Stimulated activated CD4-positive, alpha-beta T cell treated with anti-CD3 and anti-CD28 coated beads, Interleukin-15, amount 100 ng/mL, for 1 hour (primary cell): ENCODE measurements at places on chromosomes 2 and 18.

DNA sequence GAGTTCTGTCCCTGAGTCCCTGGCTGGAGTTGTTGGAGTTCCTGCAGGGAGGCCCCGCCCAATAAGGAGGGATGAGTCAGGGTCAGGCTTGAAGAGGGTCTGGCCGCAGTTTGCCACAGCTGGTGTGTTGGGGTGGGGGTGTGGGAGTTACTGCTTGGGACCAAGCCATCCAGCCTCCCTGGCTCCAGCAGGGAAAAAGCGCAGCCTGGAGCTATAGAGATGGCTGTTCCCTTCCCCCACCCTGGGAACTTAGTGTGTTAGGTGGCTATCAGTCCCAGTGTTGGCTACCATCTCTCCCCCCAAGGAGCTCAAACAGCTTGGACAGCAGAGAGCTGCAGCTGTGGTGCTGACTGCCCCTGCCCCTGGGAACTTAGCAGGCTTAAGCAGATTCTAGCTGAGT lies 13.2 kb upstream of the TANK start:
- no peak for DNase-seq

DNA sequence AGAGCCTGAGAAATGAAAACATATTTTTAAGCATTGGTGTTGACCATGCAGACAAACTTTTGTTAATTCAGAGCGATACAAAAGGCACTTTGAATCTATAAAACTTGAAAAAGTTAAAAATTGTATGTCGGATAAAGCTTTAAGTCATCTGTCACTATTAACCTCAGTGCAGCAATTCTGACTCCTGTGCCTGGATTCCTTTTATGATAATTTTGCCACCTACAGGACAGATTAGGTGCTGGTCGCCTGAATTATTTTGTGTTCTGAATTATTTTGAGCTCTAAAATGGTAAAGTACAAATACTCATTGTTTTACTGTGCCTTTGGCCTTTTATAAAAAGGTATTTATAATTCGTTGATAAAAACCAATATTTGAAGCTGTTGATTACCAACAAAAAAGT lies 19.4 kb upstream of the RNF138 start:
- no peak for DNase-seq

DNA sequence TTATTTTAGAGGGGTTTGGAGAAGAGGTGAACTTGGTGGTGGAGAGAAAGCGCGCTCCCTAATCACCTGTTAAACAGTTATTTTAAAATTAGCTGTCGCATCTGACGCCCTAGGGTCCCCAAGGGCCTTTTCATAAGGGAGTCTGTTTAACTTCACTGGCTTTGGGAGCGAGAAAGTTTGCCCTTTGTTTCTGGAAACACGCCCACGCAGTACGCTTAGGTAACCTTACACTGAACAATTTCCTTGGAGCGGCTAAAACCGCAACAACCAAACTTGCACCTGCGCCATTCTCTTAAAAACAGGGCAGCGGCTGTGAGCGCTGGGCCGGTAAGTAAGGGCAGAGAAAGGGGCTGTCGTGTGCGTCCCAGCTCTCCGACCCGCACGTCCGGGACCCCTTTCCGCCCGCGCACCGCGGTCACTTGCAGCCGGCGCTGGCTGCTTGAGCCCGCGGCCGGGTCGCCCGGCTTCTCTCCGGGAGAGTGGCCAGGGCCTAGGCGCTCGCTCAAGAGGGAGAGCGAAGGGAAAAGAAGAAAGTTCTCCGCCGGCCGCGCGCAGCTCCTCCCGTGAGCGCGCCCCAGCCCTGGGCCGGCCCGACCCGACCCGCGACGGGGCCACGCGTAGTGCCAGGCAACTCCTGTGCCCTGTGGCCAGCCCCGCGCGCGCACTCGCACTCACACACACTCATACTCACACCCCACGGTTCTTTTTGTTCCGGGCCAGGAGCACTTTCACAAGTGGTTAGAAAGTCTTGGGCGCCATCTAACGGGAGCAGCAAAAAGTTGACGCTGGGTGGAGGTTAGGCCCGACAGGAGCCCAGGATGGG lies 19.2 kb downstream of the POU3F3 start:
- no peak for DNase-seq

DNA sequence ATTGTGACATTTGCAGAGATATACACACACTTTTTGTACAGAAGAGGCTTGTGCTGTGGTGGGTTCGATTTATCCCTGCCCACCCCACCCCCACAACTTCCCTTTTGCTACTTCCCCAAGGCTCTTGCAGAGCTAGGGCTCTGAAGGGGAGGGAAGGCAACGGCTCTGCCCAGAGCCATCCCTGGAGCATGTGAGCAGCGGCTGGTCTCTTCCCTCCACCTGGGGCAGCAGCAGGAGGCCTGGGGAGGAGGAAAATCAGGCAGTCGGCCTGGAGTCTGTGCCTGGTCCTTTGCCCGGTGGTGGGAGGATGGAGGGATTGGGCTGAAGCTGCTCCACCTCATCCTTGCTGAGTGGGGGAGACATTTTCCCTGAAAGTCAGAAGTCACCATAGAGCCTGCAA lies 40.0 kb downstream of the STEAP3 start:
- DNase-seq = no peak

- no peak for DNase-seq
Measured at GRCh38 chr2:138121666-138122661, 157.7 kb downstream of the HNMT start.

GRCh38 chr18:23243178-23243577 lies 107.9 kb downstream of the CABLES1 start:
- DNase-seq = no peak

DNA sequence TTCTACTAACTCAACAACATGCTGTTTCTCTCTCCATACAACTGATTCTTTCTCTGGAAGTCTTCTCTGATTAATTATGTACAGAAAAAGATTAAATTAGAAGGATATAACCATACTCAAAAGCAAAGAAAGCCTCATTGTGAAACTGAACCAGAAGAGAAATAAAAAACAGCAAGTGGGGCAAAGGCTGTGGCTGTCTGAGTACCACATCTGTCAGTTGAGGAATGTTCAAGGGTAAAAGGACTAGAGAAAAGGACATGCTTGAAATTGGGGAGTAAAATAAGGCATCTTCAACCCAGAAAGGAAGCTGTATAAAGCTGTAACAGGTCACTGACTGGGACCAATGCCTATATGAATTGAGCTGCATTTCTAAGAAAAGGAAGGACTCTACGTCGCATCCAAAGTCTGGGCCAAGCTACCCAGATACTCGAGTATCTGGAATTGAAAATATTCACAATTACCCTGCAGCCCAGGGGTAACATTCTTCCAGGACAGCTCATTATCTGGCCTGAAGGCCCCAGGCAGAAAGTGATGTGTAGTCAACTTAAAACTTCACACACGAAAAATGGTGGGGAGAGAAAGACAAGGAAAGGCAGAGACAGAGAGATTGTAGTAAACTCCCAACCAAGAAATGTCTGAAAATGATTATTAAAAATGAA lies 356.0 kb upstream of the GALNT5 start:
- no peak for DNase-seq

DNA sequence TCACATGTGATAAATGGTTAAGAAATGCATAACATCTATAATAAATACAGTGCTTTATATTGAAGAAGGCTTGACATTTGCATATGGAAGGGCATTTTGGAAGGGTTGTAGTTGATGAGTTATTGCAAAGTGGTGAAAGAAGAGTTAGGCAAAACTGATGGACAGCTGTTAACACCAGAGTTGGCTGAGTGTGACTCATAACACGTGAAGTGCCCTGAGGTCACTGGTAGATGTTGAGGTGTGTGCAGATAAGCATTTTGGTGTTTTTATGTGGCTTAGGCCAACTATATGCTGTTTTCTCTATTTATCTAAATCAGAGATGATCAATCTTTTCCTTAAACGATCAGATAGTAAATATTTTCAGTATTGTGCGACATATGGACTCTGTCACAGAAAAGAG lies 154.3 kb upstream of the KCNH7 start:
- no peak for DNase-seq

- no peak for DNase-seq
Measured at GRCh38 chr18:4172196-4173100, 282.7 kb downstream of the DLGAP1 start.

DNA sequence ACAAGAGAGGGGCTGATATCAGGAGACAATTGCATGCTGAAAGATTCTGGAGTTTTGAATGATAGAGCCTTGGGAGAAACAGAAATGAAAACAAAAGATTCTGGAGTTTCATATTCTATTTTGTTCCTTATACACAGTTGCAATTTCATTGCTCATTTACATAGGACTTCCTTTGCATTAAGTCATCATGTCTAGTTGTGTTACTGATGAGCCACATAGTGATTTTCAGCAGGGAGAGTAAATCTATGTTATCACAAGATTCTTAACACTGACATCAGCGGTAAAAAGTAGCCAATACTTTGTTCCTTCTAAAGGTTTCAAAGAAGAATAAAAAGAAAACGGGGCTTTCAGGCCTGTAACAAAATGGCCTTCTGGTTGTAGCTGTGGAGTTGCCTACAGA lies 7.1 kb downstream of the ADAM17 start:
- DNase-seq = no peak

GRCh38 chr2:203237346-203238238 lies 1.2 kb upstream of the CYP20A1 start:
- no peak for DNase-seq

DNA sequence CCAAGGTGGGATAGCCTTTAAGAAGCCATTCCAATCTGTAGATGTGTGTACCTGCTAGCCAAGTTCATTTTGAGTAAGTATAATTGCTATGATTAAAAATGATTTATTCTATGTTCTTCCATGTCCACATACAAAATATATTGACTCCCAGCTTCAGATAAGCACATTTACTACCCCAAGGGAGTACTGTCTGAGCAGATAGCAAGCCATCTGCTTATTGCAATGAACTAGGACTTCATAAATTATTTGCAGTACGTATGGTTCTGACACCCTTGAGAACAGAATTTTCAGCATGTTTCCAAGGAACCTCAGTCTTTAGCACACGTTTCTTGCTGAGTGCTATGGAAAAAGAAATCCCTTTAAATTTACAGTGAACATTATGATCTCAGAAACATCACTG lies 28.2 kb downstream of the ABCG5 start:
- DNase-seq = no peak

- DNase-seq = no peak
Measured at GRCh38 chr2:14340703-14341102, 291.8 kb upstream of the LRATD1 start.

DNA sequence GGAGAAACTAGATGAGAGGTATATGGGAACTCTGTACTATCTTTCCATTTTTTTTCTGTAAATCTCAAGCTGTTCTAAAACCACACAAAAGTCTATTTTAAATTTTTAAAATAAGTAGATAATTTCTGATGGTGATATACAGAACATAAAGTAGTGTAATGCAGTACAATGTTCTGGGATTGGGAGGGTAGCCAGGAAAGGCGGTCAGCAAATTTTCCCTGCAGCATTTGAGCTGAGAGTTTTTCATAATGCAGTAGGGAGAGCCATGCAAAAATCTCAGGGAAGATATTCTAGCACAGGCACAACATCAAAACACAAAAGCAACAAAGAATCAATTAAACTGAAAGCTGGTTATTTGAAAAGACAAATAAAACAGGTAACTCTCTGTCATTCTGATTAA lies 141.5 kb downstream of the NCKAP5 start:
- DNase-seq = no peak

DNA sequence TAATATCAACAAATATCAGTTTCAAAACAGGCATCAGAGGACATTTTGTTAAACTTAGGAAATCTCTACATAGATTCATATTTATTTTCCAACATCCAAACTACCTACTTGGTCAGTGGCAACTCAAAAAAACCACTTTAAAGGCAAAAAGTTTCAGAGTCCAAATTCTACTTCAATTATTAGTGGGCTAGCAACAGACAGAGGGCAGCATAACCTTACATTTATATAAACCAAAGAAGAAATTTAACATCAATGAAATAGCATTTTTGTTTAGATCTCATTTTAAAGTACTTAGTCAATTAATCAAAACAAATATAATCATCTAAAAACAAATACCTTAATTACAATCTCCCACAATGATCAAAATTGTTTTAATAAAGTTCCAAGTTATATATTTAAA lies 33.3 kb downstream of the RTTN start:
- DNase-seq = no peak

DNA sequence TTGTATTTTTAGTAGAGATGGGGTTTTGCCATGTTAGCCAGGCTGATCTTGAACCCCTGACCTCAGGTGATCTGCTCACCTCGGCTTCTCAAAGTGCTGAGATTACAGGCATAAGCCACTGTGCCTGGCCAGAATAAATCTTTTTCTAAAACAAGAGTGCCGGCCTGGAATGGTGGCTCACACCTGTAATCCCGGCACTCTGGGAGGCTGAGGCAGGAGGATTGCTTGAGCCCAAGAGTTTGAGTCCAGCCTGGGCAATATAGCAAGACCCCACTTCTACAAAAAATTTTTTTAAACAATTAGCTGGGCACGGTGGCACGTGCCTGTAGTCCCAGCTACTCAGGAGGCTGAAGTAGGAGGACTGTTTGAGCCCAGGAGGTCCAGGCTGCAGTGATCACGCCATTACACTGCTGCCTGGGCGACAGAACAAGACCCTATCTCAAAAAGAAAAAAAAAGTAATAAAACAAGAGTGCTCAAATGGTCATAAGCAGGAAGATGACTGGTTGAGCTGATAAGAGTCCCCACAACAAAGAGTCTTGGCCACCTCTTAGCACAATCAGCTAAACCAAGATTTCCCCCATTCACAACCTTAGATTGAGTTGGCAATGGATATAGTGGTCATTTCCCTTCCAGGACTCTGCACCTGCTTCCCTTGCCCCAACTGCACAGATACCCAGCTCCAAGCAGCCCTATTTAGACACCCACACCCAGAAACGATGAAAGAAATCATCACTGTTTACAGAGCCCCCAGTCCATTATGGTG lies 5.8 kb upstream of the UCN start:
- no peak for DNase-seq

GRCh38 chr18:76725445-76725844 lies 96.9 kb upstream of the ZNF236 start:
- no peak for DNase-seq

- DNase-seq = no peak
Measured at GRCh38 chr2:92073815-92074548, 2797.2 kb upstream of the TEKT4 start.

DNA sequence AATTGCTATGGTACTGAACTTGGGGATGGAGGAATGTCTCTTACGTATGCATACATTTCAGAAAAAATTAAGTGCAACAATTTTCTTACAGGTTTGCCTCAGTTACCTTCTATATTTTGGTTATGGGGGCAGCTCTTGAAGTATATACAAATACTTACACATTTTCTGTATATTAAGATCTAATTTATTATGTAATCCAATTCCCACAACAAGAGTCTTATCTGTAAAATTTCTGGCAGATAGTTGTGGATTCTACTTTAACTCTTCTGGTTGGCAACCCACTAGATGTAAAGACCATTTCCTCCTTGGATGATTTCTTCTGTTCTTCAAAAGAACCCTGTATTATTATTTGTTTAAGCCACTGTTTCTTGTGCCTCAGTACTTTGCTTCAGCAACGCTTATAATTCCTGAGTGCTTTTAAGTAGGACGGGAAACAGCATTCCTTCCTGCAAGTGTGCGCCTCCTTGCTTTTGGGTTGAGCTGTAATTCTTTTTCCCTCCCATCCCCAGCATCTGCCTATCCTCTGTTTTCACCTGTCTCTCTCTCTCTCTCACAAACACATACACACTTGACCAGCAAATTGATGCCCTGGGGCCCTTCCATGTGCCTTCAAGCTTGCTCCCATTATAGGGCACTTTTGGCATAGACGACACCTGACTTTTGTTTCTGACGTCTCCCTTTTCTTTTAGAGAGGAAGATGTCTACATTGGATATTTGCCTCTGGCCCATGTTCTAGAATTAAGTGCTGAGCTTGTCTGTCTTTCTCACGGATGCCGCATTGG lies 61.4 kb downstream of the ACSL3 start:
- DNase-seq = no peak
